ENCODE measurements at places on chromosomes 12 and 14.
A peak's percentile ranks its signal among the peaks of the same experiment; 100 is the strongest.

DNA sequence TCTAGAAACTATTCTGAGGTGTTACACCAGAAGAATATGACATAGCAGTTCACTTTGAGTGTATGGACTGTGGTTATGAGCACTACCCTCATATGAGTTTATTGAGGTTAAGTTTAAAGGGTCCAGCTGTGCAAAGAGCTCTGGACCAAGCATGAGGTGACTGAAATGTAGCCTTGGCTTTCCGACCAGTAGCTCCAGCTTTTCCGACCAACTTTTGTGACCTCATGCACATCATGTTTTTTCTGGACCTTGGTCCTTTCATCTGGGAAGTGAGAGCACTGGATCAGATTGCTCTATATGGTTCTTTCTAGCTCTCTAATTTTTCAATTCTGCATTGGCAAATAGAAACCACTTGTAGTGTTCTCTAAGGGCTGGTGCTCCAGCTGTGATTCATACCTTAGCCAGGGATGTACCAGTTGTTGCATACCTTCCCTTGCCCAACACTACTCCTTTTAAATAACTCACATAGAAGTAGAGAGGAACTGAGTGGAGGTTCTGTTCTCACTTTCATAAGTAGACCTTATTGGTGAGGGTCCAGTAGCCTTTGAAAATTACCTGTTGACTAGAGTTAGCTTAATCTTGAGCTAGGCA lies 16.6 kb downstream of the IGF1 start:
- no peak for DNase-seq

- no peak for DNase-seq
Measured at GRCh38 chr12:92078167-92079053, 67.2 kb downstream of the BTG1 start.

GRCh38 chr12:132560364-132560613 lies 50.1 kb downstream of the LRCOL1 start:
- no peak for DNase-seq

- DNase-seq: no peak
Measured at GRCh38 chr14:104315169-104315568, 176.8 kb downstream of the KIF26A start.

- DNase-seq: no peak
Measured at GRCh38 chr12:79776111-79776510, 85.3 kb upstream of the PAWR start.

GRCh38 chr14:55915456-55915855 lies 202.8 kb upstream of the PELI2 start:
- DNase-seq: no peak

GRCh38 chr12:11762723-11763326 lies 113.4 kb downstream of the ETV6 start:
- no peak for DNase-seq

- no peak for DNase-seq
Measured at GRCh38 chr14:92154283-92154942, 32.6 kb downstream of the CPSF2 start.

DNA sequence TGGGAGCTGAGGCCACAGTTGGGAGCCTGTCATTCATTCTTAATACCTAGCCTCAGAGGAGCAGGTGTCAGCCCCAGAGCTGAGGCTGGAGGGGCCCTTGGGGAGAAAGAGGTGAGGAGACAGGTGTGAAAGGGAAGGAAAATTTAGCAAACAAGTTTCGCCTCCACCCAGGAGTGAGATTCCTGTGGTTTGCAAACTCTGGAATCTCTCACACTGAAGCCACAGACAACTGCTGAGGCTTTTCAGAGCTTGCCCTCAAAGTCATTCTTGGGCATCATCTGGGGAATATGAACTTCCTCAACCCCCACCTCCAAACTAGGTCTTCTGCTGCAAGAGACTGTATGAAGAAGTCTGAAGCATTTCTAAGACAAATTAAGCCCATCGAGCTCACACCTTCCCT lies 589.5 kb upstream of the TBX3 start:
- no peak for DNase-seq

DNA sequence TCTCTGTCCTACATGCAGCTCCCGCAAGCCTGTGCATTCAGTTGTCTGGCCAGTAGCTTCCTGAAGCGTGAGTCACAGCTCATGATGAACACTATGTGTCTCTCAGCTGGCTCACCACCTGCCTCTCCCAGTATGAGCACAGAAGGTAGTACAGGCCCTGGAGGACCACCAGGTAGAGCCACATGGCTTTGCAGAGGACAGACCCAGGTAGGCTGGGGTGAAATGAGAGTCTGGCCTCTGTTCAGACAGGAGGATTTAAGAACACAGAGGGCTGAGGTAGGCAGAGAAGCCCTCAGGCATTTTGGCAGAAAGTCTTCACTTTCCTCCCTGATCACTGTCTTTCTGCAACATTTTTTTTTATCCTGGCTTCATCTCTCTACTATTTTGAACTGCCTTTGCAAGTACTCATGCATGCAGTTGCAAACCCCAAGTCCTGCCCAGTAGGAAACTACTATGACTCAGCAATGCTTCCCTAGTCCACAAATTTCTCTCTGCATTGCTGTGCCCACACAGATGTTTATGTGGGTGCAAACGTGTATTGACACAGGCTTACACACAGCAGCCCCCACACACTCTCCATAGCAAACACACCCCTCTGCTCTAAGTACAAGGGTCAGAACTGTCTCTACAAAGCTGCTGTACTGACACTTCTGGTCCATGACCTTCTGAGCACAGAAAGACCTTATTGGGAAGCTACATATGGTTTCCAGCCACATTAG lies 7.2 kb upstream of the SDR9C7 start:
- peak; percentile 46 for DNase-seq

DNA sequence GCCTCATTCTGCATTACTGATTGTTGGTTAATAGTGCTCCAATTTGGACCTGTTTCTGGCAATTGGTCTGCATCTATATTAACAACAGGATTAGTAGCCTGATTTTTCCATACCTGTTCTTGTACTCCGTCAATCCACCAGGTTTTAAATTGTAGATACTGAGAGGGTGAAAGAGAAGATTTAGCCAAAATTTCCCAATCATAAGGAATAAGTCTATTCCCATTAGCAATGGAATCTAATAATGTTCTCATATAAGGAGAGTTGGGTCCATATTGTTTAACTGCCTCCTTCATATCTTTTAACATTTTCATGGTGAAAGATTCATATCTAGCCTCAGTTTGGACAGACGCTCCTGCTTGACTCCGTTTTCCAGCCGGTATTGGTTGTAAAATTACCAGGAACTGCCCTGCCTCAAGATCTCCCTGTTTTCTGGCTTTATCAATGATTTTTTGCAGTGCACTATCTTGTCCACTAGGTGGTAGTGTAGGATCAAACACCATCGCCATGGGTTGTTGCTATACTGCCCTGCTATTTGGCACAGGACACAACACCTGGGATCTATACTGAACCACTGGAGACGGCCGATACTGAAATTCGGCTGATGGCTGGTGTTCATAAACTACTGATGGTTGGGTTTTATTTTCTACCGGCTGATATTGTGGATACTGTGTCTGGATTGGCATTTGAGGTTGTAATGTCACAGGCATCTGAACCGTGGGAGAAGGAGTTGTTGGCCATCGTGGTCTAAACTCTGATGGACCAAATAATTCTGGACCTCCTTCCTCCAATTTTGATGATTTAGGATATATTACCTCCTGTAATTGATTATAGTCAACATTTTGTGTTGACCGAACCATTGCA lies 25.2 kb downstream of the DHRS4L2 start:
- DNase-seq: no peak

- no peak for DNase-seq
Measured at GRCh38 chr12:12720052-12720451, 2.9 kb downstream of the CDKN1B start.

GRCh38 chr12:124504273-124505000 lies 63.0 kb downstream of the NCOR2 start:
- no peak for DNase-seq

GRCh38 chr14:104443391-104444158 lies 136.0 kb upstream of the C14orf180 start:
- DNase-seq: peak; percentile 41

GRCh38 chr14:68000511-68000910 lies 180.9 kb downstream of the RAD51B start:
- no peak for DNase-seq

DNA sequence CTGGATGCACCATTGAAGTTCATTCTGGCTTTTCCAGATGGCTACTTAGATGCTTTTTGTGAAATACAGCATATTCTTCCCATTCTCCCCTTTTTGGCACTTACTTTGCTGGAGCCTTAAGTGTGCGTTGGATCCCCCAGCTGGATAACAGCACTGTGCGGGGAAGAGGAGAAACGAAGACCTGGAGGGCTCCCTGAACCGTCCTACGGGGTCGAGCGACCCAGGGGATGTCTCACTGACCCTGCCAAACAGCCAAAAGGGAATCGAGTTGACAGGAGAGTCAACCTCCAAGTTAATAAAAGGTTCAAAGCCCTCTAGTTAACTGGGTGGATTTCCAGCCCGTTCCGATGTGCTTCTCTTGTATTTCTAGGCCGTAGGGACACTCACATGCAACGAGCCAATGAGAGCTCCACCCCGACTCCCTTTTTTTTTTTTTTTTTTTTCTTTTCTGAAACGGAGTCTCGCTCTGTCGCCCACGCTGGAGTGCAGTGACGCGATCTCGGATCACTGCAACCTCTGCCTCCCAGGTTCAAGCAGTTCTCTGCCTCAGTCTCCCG lies 1.0 kb upstream of the CAMKK2 start:
- peak; percentile 77 for DNase-seq

DNA sequence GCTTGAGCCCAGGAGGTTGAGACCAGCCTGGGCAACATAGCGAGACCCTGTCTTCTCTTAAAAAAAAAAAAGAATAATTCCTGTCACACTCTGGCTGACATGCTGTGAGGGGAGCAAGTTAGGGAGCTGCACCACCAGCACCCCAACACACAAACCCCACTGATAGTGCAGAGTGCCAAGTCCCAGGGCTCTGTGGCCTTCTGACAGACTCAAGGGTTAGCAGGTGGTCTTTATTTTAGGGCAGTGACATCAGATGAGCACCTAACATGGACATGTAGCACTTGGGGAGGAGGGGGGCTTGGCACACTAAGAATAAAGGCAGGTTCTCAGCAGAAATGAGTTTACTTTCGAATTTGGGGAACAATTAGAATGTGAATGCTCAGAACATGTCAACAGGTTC lies 6.8 kb downstream of the USP5 start:
- no peak for DNase-seq

- DNase-seq: peak; percentile 64
Measured at GRCh38 chr12:26971963-26972362, 33.7 kb downstream of the FGFR1OP2 start.

GRCh38 chr14:38578278-38578681 lies 322.4 kb upstream of the CLEC14A start:
- no peak for DNase-seq

DNA sequence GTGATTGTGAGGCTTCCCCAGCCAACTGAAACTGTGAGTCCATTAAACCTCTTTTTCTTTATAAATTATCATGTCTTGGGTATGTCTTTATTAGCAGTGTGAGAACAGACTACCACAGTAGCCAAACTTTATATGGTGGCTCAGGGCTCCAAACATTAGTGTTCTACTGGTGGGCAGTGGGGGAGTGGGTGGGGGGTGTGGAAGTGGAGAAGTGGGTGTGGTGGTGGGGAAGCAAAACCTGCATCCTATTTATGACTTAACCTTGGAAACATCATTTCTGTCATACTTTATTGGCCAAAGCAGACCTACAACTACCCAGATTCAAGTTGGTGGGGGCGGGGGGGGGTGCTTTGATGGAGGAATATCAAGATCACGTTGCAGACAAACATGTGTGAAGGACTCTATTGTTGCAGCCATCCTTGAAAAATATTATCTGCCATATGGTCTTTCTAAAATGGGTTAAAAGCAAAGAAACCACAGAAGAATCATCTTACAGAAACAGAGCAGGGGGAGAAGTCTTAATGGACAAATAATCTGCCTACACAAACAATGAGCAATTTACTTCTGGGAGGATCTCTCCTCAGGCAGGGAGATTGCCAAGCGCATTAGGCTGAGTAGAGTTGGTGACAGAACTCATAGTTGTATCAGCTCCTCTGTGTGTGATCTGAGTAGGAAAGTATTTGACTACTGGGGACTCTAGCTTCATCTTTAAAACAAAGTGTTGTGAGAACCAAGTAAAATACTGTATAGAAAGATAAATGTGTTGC lies 1.4 kb upstream of the PWP1 start:
- no peak for DNase-seq

GRCh38 chr12:78271546-78271945 lies 440.9 kb downstream of the NAV3 start:
- DNase-seq: no peak

DNA sequence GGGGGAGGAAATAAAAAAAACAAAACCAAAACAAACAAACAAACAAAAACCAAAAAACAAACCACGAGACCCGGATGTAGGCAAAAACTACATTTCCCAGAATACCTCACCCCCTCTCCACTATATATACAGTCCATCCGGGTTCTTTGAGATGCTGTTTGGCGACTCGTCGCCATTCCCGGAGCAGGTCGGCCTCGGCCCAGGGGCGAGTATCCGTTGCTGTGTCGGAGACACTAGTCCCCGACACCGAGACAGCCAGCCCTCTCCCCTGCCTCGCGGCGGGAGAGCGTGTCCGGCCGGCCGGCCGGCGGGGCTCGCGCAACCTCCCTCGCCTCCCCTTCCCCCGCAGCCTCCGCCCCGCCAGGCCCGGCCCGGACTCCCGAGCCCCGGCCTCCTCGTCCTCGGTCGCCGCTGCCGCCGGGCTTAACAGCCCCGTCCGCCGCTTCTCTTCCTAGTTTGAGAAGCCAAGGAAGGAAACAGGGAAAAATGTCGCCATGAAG lies at the start of gene RNF10:
Gene RNF10 (plus strand): TSS at position 154 of the 500 bp plus-strand sequence. CDS start 456 bp downstream, outside the sequence.
- peak; percentile 85 for DNase-seq

GRCh38 chr12:46523863-46524770 lies 151.5 kb upstream of the SLC38A2 start:
- DNase-seq: peak; percentile 67

DNA sequence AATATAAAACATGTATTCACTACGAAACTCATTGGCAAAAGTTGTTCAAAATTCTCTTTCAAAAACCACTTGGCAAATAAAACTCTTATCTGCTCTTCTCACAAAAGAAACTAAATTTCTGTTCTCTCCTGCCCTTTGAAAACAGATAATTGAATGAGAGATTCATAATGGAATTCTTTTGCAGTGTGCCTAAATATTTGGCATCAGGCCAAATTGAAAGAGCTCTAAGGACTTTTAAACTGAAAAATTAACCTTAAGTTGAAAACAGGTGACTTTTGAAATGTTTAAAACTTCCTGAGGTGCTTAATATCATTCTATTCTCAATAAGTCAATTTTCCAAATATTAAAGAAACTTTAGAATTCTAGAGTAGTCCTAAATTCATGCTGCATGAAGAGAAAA lies 136.4 kb downstream of the FSCB start:
- no peak for DNase-seq

- DNase-seq: peak; percentile 81
Measured at GRCh38 chr12:96985515-96986362, 78.7 kb downstream of the NEDD1 start.

- DNase-seq: no peak
Measured at GRCh38 chr12:82519510-82519909, 161.2 kb downstream of the METTL25 start.

- DNase-seq: no peak
Measured at GRCh38 chr14:21078726-21079125, 8.6 kb downstream of the ARHGEF40 start.

GRCh38 chr12:46371718-46372543 lies 642 bp downstream of the SLC38A2 start:
- DNase-seq: peak; percentile 85
